ENCODE measurements at places on chromosomes 16 and 17. TPM values are rescaled to one million over a fixed set of nuclear protein-coding genes. Genes with fewer than 3 reads are reported as not detected.

GRIN2C gene
- total RNA-seq: under 0.01 TPM

SLC47A1 gene
- 1.3 TPM for total RNA-seq

SCGB1C2 gene
- not detected for total RNA-seq

CD79B gene
- not detected for total RNA-seq

SOX8 gene
- under 0.01 TPM for total RNA-seq

PLCD3 gene
- total RNA-seq: 44.0 TPM

PPY gene
- total RNA-seq: not detected

MMP25 gene
- 0.13 TPM for total RNA-seq

TMEM92 gene
- 0.26 TPM for total RNA-seq

RNF213 gene
- 46.2 TPM for total RNA-seq

EVPLL gene
- total RNA-seq: 10.3 TPM

CD300LB gene
- total RNA-seq: not detected

EFNB3 gene
- total RNA-seq: under 0.01 TPM

HS3ST6 gene
- total RNA-seq: not detected

PLLP gene
- total RNA-seq: 3.3 TPM

P2RX5 gene
- 0.53 TPM for total RNA-seq

SLC6A2 gene
- total RNA-seq: 0.26 TPM

CTRB1 gene
- total RNA-seq: not detected

BFAR gene
- total RNA-seq: 32.5 TPM

SLC52A1 gene
- 0.53 TPM for total RNA-seq

ITGAL gene
- total RNA-seq: not detected

GLP2R gene
- total RNA-seq: under 0.01 TPM

ICAM2 gene
- total RNA-seq: 0.90 TPM

FKBP10 gene
- 64.1 TPM for total RNA-seq

PRR11 gene
- 1.3 TPM for total RNA-seq

NPIPA3 gene
- total RNA-seq: 0.53 TPM

MYCBPAP gene
- total RNA-seq: 0.13 TPM

RSKR gene
- total RNA-seq: 6.6 TPM

KRTAP2-2 gene
- total RNA-seq: not detected

TNRC6A gene
- 17.8 TPM for total RNA-seq

CD68 gene
- 16.4 TPM for total RNA-seq

DPEP3 gene
- total RNA-seq: not detected

KRTAP4-6 gene
- total RNA-seq: not detected

SCN4A gene
- under 0.01 TPM for total RNA-seq

UBFD1 gene
- 25.5 TPM for total RNA-seq

HS3ST3A1 gene
- 0.53 TPM for total RNA-seq

GRAPL gene
- not detected for total RNA-seq

RAB11FIP3 gene
- 10.5 TPM for total RNA-seq

ESRP2 gene
- 49.0 TPM for total RNA-seq

TNFRSF13B gene
- not detected for total RNA-seq

CBX8 gene
- total RNA-seq: 2.7 TPM

XPO6 gene
- total RNA-seq: 84.8 TPM

DBF4B gene
- total RNA-seq: 0.51 TPM

TBC1D3 gene
- not detected for total RNA-seq

TSPAN10 gene
- 0.53 TPM for total RNA-seq

KRT15 gene
- total RNA-seq: 71.8 TPM

SLC12A3 gene
- total RNA-seq: not detected

SHISA6 gene
- not detected for total RNA-seq

SLC35G6 gene
- not detected for total RNA-seq

MYH13 gene
- total RNA-seq: not detected

SLC13A2 gene
- total RNA-seq: not detected

DHRS7C gene
- not detected for total RNA-seq

GINS2 gene
- total RNA-seq: 2.0 TPM

PIP4K2B gene
- 21.9 TPM for total RNA-seq

SGCA gene
- not detected for total RNA-seq

TP53TG3B gene
- total RNA-seq: not detected

CCL8 gene
- not detected for total RNA-seq
